Glomerular endothelial cell (primary cell): ENCODE measurements at places on chromosomes 2 and 18.

- no peak for DNase-seq
These were observed 82.1 kb downstream of the ACTR2 start for GRCh38 chr2:65309699-65310098.

GRCh38 chr2:191114403-191114886 is 36.3 kb downstream of the STAT4 start:
- DNase-seq, result no peak

GRCh38 chr2:43331422-43331821 is 105.0 kb upstream of the ZFP36L2 start:
- DNase-seq, result no peak

DNA sequence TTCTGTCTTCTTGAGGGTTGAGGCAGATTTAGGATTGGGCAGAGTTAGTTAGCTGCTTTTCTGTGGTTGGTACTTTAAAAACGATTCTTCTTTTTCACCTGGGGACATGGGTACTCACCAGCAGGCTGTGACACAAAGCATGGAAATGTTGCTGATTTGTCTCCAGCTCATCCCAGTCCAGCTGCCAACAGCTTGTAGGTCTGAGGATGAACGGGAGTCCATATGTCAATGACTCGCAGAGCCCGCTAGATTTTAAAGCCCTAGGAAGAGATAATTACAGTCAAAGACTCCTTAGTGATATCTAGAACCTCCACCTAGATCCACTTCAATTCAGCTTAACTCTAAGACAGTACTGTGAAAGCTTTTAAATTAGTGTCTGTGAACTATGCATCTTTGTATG is 20.8 kb downstream of the DOK1 start:
- DNase-seq, result no peak

DNA sequence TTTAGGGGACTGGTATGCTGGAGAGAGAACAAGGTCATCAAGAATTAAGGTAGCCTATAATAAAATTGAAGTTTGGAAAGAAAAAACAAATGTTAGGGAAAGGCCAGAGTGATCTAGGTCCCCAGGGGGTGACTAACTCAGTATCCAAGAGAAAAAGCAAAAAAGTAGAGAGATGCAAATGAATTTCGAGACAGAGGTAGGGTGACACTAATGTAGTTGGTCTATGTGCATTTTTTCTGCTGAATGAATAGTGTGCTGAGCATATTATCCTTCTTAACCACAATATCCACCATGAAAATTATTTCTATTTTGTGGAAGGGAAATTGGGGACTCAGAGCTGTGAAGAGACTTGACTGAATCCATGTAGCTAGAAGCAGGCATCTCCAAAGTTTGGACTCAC is 9.8 kb downstream of the IL36A start:
- DNase-seq, result no peak

- no peak for DNase-seq
These were observed 75.1 kb downstream of the SH3BP4 start for GRCh38 chr2:235026649-235027557.

- DNase-seq, result no peak
These were observed 567.6 kb downstream of the PLCL1 start for GRCh38 chr2:198371921-198372543.

GRCh38 chr2:48467637-48468036 is 62.3 kb upstream of the STON1 start:
- DNase-seq, result no peak

DNA sequence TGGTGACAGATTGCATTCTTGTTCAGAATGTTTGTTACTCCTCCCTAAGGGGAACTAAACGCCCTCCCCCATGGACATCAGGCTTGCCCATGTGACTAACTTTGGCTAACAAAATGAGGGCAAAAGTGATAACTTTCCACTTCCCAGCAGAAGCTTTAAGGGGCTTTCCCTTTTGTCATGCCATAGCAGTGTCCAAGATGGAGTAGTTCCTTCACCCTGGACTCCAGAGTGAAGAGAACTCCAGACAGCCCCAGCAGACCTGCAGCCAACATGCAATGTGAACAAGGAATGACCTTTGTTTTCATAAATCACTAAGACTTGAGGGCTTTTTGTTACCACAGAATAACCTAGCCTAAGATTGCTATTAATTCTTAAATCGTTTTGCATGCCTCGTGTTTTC is 163.5 kb downstream of the ZEB2 start:
- no peak for DNase-seq

- DNase-seq, result no peak
These were observed 1352.9 kb upstream of the CHAC2 start for GRCh38 chr2:52414561-52415295.

DNA sequence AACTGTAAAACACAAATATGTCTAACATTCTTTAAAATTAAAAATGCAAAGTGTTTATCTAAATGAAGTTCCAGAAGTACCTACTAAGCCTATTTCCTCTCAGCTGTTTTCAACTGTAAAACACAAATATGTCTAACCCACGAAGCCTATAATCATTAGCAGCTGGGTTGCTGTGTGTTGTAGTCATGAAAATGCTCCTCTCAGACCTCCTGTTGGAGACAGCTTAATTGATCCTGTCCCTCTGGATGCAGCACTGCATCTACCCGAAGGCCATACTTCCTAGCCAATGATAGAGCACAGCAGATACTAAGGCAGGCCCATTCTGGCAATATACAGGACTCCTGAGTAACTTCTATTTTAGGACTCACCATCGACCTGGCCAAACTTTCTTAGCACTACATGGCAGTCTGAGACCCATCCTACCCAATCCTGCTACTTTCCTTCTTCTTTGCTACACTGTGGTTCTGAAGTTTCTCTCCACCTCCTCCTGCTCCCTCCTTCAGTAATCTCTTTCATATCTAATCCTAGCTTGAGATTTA is 92.5 kb upstream of the RBBP8 start:
- DNase-seq, result no peak

DNA sequence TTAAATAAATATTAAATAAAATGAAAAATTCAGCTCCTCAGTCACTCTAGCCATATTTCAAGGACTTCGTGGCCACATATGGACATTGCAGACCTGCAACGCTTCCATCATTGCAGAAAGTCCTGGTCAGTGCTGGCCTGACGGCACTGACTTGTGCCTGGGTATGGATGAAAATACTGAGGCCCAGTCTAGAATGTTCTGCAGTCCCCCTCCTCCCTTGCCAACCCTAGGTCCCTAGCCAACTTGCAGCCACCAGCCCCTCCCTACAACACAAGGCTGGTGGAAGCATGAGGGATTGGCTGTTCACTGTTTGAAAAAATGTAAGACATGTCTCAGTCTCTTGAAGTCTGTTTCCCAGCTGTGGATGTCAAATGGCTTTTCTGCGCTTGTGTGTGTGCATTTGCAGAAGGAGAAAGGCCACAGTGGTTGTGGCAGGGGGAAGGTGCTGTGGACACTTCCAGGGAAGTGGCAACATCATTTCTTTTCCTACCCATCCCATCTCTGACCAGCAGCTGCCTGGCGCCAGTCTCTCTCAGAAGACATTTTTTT is 9.9 kb downstream of the IGFBP5 start:
- DNase-seq, result no peak

GRCh38 chr18:56861244-56861643 is 210.1 kb downstream of the WDR7 start:
- DNase-seq, result no peak

GRCh38 chr2:70514612-70515055 is 39.0 kb downstream of the TGFA start:
- DNase-seq, result no peak

DNA sequence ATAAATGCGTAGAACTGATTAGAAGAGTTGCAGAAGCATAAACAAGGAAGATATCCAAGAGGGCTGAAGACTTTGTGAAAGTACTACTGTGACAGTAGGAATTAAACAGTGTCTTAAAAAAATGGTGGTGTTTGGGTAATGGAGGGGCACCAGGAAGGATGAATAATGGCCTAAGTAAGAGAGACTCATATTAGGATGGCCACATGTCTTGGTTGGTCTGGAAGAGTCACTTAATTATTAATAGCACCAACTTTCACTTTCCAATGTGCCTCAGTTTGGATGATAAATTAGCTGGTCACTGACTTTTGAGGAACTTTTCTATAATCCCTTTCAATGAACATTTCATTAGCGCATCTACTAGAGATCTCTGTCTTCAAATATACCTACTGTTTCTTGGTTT is 372.2 kb downstream of the NYAP2 start:
- no peak for DNase-seq

- DNase-seq, result no peak
These were observed 8.0 kb downstream of the EPAS1 start for GRCh38 chr2:46305187-46305586.

DNA sequence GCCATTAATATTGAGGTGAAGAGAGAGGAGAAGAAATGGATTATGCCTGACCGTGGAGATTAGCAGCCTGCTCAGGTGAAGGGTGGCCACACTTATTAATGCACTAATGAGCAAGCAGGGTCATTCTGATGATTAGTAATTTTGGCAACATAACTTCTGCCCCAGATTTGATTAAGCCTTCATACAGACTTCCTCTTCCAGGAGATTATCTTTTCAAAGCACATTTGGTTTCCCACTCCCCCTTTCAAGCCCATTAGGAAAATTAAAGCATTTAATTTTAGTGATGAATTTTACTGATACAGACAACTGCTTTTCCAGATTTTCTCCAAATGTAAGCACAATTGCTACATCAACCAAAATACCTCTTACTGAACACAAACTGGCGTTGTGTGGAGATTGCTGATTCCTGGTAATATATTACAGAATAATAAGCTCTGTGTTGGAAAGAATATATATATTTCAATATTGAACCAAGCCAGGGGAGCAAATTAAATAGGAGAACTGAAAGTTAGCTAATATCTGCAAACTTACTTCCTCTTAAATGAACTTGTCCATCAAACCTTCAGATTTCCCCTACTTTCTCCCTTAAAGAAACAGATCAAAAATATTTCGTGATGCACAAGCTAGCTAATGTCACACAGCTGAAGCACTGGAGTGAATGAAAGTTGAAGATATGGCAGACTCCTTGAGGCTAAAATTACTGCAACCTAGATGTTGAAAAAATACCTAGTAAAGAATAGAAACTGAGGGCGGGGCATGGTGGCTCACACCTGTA is 140.8 kb downstream of the FAM210A start:
- DNase-seq, result no peak

DNA sequence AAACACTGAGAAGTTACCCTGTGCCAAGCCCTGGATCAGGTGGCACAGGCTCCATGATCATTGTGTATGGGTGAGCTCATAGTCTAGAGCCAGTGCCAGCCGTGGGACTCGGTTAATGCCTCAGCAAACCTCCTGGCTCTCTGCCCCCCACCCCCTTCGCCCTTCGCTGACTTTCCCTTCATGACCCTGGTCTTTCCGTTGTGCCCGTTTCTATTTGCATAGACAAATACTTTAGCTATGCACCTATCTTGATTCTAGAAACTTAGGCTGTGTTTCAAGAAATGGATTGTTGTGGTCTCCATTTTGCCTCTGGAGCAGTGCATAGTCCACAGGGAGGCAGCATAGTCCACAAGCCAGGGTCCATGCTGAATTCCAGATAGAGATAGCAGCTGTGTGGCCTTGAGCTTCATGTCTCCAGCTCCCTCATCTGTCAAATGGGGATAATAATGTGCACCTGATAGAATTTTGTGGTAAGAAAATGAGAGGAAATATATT is 44.8 kb upstream of the KDM3A start:
- no peak for DNase-seq

- peak; percentile 54 for DNase-seq
These were observed 2.2 kb upstream of the KCNH7 start for GRCh38 chr2:162840598-162841246.

DNA sequence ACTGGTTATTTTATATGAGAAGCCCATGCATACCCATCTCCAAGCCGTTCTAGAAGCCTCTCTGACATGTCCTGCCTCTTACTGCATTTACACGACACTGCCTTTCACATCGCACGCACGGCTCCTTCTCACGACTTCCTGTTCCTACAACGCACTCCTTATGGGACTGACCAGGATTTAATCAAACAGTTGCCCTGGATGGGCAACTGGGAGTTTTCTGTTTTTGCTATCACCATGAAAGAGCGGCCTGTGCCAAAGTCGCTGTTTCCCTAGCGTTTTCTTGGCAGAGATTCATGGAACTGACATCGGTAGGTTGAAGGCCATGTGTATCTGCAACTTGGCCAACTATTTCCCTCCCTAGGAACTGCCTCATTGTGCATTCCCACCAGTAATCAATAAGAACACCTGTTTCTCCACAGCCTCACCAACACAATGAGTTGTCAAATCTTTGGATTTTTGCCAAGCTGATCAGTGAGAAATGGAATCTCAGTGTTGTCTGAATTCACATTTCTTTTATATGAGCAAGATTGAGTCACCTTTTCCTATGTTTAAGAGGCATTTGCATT is 97.2 kb upstream of the OTOS start:
- DNase-seq, result peak; percentile 82

GRCh38 chr18:42072407-42072806 is 117.4 kb downstream of the PIK3C3 start:
- no peak for DNase-seq

GRCh38 chr2:212979799-212980198 is 171.6 kb downstream of the IKZF2 start:
- no peak for DNase-seq

- DNase-seq, result no peak
These were observed 1363.2 kb upstream of the ACVR2A start for GRCh38 chr2:146481629-146482028.

DNA sequence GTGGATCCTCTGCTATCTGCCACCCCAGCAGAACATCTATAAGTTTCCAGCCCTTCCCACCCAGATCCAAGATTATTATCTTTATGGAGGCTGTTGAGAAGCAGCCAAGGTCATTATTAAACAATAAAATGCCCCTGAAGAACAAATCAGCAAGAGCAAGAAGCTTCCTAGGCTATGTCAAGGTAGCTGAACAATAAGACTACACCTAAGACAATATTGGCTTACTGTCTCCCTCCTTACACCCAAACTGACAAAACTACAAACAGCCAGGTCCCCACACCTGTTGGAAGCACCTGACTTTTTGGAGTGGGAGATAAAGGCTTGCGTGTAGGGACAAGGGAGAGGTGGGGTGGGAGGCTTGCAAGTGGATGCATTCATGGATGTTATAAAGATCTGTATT is 128.5 kb downstream of the SPTBN1 start:
- DNase-seq, result no peak

DNA sequence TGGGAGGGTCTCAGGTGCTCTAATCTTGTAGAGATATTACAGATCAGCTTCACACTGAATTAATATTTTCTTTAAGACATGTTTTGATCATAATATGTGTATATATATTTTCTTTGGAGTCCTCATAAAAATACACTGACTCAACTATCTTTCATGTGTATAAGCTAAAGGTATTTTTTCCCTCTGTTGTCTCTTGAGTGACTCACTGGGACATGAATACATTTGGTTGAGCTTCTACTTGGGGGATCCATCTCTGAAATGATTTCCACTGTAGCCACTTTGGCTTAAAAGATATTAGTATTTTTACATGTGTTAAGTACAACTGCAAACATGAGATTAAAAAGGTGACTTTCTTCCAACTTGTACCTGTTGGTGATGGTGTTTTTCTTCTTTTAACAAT is 140.8 kb downstream of the TTN start:
- DNase-seq, result no peak

DNA sequence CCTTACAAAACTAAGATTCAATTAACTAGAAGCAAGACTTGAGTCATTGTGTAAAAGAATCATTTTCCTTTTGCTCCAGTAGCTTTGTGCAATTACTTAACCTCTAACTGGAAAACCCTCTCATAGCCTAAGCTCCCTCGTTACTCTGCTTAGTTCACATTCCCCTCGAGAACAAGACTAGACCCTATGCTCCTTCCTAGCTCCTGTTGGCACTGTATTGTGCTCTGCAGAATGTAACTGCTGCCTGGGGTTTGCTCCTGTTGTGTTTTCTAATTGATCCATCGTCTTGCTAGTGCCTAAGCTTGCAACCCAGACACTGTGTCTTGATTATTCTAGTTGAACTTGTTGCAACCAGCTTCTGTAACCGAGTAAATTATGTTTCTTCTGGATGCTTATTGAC is 347.0 kb downstream of the ZNF804A start:
- no peak for DNase-seq

GRCh38 chr2:39413063-39413737 is 23.9 kb downstream of the MAP4K3 start:
- DNase-seq, result no peak
